Esophagus squamous epithelium (tissue), 5 donors: ENCODE measurements at places on chromosomes 6 and 20. TPM values are rescaled to one million over a fixed set of nuclear protein-coding genes. Genes with fewer than 3 reads are reported as not detected.

MRAP2 gene
- total RNA-seq: 5.4 TPM

MOXD1 gene
- total RNA-seq: 11.9 TPM

L3MBTL1 gene
- total RNA-seq: 31.7 TPM

MOG gene
- not detected for total RNA-seq

DNA sequence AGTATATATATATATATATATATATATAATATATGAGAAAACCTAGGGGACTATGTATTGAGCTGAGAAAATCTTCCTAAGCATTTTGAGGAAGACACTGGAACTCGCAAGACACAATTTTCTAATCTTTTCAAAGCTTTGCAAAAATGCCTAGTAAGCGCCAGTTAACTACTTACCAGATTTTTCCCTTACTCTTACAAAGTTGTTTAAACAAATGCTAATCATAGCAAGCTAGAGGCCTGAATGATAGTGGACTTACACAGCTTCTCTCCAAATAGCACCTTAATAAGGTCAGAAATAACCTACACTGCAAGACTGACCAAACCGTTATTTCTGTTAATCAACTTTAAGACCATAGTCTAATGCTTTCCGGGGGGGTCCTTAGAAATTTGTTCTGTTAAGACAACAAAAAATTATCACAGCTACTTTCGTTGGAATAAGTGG is 56.1 kb upstream of the HFE start:
- DNase-seq: no peak

- no peak for DNase-seq
These were observed 34.6 kb downstream of the RAMACL start for GRCh38 chr6:166551754-166552495.

- DNase-seq: no peak
These were observed 135.6 kb upstream of the SLC22A23 start for GRCh38 chr6:3592371-3592941.

- no peak for DNase-seq
These were observed 156.2 kb downstream of the THBS2 start for GRCh38 chr6:169097381-169097959.

DNA sequence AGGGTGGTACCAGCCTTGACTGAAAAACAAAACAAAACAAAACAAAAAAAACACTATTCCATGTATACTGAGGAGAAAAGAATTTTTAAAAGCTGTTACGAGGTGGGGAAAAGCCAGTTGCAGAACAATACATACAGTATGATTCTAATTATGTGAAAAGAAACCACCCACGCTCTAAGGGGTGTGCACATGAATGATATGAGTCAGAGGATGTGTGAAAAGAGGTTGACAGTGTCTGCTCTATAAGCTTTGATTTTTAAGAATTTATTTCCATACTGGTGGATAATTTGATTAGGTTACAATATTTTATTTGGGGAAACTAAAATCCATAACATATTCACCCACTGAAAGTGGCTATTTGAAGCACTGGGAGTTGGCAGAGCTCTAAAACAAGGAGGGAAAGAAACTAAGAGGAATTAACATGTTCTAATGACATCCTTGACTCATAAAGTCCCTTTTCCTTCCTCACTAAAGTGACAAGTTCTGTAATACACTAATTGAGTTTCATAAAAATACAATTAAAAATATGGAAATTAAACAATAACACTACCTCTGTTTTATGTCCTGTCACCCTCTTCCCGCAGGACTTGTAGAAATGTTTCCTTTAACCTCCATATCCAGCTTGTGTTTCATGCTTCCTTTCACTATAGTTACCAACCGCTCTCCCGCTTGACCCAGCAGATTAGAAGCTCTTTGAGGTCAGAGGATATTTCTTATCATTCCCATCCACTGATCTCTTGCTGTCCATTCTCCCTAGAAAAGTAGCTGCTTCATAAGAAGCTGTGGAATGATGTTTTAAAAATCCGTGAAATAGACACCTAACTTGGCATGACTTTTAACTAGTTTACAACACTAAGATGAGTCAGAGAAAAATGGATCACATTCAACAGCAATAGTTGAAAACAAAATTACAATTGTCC is 118.6 kb upstream of the CCDC28A start:
- no peak for DNase-seq

DNA sequence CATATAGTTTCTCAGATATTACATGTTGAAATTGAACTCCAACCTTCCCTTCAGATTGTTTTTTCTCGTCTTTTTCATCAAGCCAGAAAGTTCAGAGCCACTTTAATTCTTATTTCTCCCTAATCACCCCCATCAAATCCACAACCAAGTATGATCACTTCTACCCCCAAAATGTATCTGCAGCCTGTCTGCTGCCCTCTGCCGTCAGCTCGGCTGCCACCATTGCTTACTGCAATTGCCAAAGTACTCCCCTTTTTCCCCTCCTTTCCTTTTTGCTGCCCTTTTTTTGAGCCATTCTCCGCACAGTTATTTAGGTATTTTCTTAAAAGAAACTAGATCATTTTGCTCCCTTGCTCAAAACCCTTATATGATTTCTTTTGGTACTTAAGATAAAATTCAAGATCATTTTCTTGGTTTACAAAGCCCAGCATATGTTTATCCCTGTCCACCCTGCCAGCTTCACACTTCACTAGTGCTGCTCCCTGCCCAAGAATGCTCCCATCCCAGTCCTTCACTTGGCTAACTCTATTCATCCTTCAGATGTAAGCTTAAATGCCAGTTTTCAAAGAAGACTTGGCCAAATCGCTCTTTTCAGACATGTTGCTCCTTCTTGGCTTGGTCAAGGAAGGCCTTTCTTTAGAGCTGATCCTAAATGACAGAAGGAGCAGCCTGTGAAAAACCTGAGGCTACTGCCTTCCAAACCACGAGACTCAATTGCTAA is 63.7 kb downstream of the SH3BGRL2 start:
- no peak for DNase-seq

GRCh38 chr6:29955783-29956182 is 13.5 kb downstream of the HLA-A start:
- DNase-seq: no peak
